H9 (cell line): ENCODE measurements at places on chromosomes 16 and 17.

DNA sequence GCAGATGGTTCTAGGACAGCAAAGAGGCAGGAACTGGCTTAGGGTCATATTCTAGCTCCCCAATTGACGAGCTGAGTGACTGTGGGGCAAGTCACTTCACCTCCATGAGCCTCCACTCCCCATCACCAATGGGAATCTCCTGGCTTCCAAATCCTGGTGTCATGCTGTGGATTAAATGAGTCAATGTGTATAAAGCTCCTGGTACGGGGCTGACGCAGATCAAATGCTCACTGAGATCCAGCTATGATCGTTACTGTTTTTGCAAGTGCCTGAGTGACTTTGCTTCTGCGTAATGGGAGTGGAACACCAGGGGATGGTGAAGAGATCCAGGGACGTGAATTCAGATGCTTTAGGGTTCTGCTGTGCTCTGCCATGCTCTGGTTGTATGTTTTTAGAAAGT lies 2.4 kb downstream of the SEC14L5 start:
- no peak for DNase-seq

GRCh38 chr17:32142857-32143526 lies 690 bp downstream of the RHOT1 start:
- DNase-seq, result peak; percentile 87

DNA sequence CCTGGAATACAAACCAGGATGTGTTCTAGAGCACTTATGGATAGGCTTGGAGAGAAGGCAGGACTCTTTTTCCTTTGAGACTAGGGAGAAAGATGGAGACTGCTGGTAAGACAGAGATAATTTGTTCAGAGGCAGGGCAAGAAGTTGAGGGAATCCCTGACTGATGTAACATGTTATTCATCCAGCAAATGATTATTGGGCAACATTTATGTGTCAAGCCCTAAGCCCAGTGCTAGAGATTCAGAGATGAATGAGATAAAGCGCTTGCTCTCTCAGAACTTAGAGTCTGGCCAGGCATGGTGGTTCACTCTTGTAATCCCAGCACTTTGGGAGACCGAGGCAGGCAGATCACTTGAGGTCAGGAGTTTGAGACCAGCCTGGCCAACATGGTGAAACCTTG lies 47.8 kb upstream of the NUFIP2 start:
- DNase-seq, result no peak

- no peak for DNase-seq
Observed at GRCh38 chr16:27398894-27399853, 2.8 kb upstream of the IL21R start.

DNA sequence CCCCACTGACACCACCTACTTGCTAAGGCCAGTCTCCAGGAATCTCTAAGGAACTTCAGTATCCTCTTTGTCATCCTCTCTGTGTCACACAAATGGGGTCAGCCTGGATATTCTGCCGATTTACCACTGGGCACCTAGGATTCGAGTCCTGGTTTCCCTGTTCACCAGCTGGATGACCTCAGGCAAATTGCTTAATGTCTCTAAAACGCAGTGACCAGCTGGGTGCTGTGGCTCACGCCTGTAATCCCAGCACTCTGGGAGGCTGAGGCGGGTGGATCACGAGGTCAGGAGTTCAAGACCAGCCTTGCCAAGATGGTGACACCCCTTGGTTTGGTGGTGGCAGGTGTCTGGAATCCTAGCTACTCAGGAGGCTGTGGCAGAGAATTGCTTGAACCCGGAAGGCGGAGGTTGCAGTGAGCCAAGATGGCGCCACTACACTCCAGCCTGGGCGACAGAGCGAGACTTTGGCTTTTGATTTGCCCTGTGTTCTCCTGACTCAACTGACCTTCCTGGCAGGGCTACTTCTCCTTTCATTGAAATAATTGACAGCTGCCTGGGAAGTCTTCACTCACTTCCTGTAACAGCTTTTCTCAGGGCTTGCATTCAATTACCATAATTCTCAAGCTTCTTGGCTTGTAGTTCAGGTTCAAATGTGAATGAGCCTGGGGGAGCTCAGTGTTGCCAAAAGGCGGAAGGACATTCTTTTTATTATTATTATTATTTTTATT lies 15.4 kb downstream of the SYCE1L start:
- no peak for DNase-seq

DNA sequence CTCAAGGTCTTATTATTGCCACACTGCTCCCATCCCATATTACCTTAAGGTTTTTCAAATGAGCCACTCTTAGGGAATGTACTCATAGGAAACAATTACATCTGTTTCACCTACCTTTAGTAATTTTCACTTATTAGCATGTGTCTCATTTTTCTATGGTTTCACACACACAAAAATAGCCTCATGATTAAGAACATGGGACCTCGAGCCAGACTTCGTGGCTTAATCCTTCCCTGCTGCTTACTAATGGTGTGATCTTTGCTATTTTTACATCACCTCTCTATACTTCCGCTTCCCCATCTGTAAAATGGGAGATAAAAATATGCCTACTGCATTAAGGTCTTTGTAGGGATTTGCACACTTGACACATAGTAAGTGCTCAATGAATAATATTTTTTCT lies 38.5 kb downstream of the OTOA start:
- no peak for DNase-seq

DNA sequence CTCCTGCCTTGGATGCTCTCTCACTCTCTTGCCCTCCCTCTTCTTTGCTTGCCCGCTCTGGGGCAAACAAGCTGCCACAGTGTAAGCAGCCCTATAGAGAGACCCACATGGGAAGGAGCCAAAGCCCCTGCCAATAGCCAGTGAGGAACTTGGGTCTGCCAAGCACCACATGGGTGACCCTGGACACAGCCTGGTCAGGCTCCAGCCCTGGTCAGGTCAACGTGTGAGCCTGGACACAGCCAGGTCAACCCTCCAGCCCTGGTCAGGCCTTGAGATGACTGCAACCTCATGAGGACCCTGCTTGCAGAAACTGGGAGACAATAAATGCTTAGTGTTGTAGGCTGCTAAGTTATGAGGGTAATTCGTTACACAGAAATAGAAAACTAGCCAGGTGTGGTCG lies 14.3 kb upstream of the PHOSPHO1 start:
- DNase-seq, result no peak

- DNase-seq, result no peak
Observed at GRCh38 chr16:87077750-87078127, 239.5 kb downstream of the C16orf95 start.

DNA sequence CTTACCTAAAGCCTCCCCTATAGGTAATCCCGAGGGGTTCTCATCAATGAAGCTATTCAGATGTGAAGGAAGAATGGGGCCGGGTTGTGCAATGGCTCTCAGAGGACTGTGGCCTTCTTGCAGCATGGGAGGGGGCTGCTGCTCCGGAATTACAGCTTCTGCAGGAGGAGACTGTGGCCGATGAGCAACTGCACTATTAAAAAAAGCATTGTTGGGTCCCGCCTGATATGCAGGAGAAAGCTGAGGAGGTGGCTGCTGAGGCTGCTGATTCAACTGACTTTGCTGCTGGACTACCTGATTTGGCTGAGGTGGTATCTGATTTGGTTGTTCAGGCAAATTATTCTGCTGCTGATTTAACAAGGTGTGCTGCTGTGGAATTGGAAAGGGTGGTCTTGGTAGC lies 64.8 kb downstream of the CACNG1 start:
- no peak for DNase-seq

- no peak for DNase-seq
Observed at GRCh38 chr17:903691-904481, 75.7 kb downstream of the NXN start.

DNA sequence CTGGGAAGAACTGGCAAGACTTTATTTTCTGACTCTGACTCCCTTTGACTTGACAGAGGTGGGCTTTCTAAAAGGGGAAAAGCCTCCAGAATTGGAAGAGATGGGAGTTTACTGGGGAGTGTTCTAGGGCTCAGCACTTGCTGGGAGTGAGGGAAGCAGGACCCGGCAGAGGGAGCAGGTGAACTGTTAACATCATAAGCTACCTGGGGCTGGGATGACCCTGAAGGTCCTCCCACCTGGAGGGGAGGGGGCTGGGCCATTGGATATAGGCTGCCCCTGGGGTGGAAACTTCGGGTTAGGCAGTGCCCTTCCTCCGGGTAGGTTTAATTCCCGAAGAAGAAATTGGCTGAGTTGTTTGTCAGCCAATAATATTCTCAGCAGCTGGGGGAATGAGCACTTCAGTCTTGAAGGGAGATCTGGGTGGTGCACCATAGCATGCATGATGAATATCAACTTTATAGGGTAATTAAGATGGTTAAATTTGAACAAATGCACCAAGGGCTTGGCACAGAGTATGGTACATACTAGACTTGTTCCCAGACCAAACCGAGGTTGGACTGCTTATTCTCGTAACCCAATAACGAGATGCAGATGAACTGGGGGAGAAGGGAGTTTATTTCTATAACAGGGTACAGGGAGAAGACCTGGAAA lies 337.0 kb downstream of the HAPSTR1 start:
- DNase-seq, result peak; percentile 33

GRCh38 chr16:7408700-7409365 lies 76.2 kb downstream of the RBFOX1 start:
- no peak for DNase-seq

DNA sequence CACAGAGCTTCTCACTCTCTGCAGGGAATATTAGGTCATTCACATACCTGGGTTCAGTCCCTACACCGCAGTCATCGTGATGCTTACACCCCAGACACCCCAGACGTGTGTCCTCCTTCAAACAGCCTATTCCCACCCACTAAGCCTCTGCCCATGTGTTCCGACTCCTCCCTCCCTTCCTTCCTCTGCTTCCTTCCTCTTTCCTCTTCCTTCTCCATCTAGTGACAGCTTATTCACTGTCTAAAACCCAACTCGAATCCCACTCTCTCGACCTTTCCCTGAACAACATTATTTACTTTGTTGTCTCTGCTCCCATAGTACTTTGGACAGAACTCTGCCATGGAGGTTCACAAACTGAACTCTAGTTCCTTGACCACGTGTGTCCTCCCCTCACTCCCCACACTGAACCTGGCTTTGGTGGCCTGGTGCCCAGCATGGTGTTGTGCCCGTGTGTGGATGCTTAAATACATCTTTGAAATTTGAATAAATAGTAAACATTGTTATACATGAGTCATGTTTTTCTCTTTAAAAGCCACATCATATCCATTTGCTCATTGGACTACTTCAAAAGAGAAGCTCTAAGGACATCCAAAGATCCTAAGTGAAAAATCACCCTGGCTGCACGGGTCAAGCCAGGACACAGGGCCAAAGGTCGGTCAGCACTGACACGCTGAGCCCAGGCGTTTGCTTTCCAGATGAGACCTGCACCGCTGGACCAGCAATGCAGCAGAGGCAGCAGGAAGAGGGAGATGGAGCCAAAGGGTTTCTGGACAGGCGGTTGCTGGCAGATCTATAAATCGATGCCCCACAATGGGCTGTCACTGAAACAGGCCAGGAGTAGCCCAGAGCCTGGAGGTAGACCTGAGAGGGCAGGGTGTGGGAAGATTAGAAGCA lies 14.1 kb upstream of the G6PC1 start:
- no peak for DNase-seq

GRCh38 chr17:14745541-14745940 lies 444.7 kb downstream of the HS3ST3B1 start:
- no peak for DNase-seq

DNA sequence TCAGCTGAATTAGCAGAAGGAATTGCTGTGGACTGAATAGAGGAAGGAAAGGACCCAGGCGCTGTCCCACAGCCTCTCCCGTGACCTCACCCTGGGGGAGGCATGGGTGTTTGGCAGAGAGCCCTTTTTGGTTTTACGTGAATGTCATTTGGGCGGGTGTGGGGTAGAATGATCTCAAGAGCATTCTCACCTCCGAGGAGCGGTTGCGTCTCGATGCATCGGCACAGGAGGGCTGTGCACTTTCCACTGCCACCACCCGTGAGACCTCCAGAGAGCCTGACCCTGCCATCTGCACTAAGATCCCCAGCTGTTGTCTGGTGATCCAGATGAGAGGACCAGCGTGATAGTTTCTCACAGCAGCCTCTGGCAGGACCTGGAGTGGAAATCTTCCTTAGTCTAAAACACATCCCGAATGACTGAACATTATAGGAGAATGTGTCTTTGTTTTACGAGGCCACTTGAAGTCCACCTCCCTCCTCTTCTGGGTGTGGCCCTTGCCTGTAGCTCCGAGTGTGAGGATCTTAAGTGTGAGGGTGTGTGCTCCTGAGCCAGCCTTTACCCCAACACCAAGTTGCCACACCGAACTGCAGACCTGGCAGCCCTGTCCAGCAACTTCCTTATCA lies 29.3 kb downstream of the FOXK2 start:
- DNase-seq, result no peak

- no peak for DNase-seq
Observed at GRCh38 chr17:47004906-47005305, 25.9 kb upstream of the RPRML start.

DNA sequence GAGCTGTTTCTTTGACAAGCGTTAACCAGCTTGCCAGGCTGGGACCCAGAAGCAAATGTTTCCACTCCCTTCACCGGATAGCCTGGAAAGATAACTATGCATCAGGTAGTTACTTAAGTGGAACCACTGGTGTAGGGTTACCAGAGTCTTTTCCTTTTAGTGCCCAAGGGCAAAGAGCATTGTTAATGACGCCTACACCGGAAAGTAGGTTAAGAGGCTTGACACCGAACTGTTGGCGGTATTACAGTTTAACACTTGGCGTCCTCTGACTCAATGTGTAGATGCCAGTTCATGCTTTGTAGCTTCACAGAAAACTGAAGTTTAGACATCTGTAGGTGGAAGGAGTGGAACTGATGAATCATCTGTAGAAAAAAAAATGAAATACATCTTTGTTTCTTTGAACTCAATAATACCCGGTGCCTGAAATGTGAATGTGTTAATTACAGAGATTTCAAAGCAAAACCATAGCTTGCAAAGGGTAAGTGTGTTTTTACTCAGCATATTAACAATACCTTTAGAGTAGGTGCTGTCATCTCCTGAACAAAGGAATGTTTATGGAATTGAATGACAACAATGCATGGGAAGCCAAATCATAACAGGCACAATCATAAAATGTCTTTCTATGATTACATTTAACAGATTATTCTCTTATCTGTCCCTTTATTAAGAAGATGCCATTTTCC lies 426.7 kb upstream of the SALL1 start:
- DNase-seq, result peak; percentile 43

- peak; percentile 76 for DNase-seq
Observed at GRCh38 chr17:46044286-46044928, 45.4 kb downstream of the STH start.

GRCh38 chr17:66383333-66383732 lies 80.9 kb downstream of the PRKCA start:
- no peak for DNase-seq

DNA sequence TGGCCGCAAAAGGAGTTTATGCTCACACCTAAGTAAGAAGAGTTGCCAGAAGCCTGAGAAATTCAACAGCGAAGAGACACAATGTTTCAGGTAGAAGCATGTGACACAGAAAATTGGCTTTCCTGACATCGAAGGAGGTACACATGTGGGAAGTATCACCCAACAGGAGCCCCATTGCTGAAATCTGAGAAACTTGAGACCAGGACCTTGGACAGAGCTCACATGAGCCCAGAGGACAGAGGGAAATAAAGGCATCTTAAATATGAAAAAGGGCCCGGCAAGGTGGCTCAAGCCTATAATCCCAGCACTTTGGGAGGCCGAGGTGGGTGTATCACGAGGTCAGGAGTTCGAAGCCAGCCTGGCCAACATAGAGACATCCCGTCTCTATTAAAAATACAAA lies 304.1 kb upstream of the C16orf82 start:
- peak; percentile 28 for DNase-seq
